ENCODE measurements at places on chromosomes 5 and 9.

DNA sequence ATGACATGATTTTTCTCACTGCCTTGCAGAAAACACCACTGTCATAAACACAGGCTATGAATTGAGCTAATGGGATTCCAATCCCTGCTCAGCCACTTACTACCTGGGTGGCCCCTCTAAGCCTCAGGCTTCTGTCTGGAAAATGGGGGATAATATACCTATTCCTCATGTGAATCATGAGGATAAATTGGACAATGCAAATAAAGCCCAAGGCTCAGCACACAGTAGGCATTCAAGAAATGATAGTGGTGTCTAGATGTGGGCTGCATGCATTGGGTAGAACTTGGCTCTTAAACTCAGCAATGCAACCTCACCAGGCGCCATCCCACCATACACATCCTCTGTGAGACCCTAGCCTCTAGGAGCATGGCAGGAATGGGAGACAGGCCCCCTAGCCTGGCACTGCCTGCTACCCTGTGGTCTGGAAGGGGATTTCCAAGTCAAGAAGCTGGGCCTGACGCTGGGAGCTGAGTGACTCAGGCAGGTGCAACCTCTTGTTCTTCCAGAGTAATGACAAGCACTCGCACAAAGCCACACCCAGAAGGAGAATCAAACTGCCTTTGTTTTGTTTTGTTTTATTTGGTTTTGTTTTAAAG is 2.3 kb upstream of the TNIP1 start:
- peak; percentile 35 for DNase-seq

- no peak for DNase-seq
Observed at GRCh38 chr9:94895668-94896067, 169.2 kb downstream of the AOPEP start.

DNA sequence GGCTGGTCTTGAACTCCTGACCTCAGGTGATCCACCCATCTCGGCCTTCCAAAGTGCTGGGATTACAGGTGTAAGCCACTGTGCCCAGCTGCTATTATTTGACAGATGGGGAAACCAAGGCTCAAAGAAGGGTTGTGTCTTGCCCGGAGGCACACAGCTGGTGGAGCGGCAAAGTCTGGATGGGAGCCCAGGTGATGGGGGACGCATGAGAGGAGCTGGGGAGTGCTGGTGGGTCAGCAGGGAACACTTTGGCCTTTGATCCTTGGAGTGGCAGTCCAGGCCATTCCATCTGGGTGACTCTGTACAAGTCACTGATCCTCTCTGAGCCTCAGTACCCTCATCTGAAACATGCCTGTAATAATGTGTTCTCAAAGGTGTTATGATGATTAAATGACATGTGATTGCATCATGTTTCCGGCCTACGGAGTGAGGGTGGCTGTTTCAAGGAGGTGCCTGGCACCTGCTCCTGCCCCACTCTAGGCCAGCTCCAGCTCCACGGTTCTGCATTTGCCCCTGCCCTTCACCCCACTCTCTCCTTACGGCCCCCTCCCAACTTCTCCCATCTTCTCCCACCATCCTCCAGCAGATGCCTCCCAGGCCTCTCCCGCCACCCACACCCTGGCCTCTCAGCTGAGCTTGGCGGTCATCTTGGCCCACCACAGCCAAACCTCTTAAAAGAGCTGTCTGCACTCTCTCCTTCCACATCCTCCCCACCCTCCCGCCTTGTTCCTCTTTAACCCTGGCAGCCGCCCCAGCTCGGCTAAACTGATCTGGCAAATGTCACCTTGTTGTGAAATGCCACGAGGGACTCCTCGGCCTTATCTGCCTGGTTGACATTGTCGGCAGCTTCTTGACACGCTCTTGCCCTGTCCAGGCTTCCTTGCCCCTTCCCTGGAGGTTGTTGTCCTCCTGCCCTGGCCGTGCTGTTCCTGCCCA is 5.5 kb upstream of the DBN1 start:
- DNase-seq = no peak

GRCh38 chr9:36306471-36307306 is 48.4 kb upstream of the GNE start:
- no peak for DNase-seq

DNA sequence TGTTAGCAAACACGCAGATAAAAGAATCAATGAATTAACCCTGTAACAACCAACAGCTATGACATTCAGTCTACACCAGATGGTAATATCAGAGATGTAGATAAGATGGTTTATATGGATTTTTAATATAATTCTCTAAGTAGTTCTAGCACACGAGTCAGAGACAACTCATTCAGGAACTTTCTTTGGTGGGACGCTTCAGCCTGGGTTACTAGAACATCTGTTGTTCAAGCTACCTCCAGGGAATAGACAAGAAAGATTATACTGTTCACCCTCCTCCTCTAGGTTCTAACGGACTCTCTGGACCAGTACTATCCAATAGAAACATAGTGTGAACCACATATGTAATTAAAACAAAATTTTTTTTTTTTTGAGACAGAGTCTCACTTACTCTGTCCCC is 73.8 kb downstream of the RAPGEF1 start:
- DNase-seq = no peak

GRCh38 chr5:172380987-172381643 is 73.2 kb downstream of the SH3PXD2B start:
- no peak for DNase-seq

DNA sequence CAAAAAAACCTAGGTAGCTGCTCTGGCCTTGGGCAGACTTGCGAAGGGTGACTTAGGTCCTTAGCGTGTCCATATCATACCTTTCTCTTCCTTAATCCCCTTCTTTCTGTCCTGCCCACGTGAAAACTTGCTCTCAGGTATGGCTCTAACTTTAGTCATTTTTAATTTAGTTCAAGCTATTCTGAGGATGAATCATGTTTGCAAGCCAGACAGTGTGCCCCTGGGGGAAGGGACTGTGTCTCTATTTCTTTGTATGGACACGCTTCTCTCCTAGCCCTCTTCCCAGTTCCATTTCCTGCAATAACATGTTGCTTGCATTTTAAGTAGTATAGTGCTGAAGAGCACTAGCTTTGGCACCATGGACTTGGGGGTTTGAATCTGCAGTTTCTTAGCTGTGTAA is 120.6 kb downstream of the PTTG1 start:
- DNase-seq = no peak

DNA sequence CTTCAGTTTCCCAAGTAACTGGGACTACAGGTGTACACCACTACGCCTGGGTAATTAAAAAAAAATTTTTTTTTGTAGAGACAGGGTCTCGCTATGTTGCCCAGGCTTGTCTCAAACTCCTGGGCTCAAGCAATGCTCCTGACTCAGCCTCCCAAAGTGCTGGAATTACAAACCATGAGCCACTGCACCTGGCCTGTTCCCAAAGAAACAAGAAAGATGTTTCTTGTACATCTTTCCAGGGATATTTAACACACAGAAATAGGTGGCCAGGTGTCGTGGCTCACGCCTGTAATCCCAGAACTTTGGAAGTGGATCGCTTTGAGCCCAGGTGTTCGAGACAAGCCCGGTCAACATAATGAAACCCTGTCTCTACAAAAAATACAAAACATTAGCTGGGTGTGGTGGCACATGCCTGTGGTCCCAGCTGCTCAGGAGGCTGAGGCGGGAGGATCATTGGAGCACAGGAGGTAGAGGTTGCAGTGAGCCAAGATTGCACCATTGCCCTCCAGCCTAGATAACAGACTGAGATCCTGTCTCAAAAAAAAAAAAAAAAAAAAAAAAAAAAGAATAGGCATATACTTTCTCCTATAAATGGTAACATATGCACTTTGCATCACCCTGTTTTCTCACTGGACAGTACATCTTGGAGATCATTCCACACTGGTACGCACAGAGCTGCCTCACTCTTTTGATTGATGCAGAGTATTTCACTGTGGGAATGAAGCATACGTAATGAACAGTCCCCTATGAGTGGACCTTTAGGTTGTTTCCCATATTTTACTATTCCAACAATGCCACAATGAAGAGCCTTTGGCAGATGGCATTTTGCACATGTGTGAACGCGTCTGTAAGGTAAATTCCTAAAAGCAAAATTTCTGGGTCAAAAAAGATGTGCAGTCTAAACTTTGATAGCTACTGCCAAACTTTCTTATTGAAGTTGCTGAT is 2.0 kb upstream of the GRHPR start:
- DNase-seq = no peak

GRCh38 chr5:7541898-7542297 is 146.0 kb downstream of the ADCY2 start:
- no peak for DNase-seq

GRCh38 chr5:18393565-18394442 is 759.5 kb downstream of the TAF11L14 start:
- DNase-seq = no peak

- no peak for DNase-seq
Observed at GRCh38 chr5:105751908-105752307, 1918.8 kb downstream of the EFNA5 start.

GRCh38 chr5:8686707-8687106 is 817.8 kb downstream of the MTRR start:
- no peak for DNase-seq

GRCh38 chr5:171388816-171389168 is 1.1 kb downstream of the NPM1 start:
- DNase-seq = no peak

DNA sequence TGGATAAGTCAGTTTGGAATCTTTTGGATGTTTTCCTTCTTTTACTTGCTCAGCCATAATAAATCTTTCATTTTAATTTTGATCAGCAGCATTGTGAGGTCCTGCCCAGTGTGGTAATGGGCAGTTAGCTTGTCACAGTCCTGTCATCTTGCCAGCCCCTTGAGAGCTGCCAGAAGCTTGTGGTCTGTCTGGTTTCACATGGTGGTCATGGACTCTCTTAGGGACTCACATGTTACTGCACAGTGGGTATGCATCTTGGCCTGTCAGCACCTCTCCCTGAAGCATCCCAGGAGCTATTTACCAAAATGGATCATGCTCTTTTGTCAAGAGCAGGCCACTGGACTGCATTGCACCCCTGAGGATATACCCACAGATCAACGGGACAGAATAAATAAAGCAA is 60.3 kb downstream of the DAPK1 start:
- no peak for DNase-seq

GRCh38 chr5:24163091-24163490 is 481.7 kb downstream of the CDH10 start:
- DNase-seq = no peak

- no peak for DNase-seq
Observed at GRCh38 chr5:90488791-90489190, 14.1 kb downstream of the POLR3G start.

GRCh38 chr5:115558388-115558956 is 13.9 kb upstream of the FEM1C start:
- DNase-seq = no peak

GRCh38 chr9:126088336-126088735 is 238.3 kb upstream of the MVB12B start:
- no peak for DNase-seq

DNA sequence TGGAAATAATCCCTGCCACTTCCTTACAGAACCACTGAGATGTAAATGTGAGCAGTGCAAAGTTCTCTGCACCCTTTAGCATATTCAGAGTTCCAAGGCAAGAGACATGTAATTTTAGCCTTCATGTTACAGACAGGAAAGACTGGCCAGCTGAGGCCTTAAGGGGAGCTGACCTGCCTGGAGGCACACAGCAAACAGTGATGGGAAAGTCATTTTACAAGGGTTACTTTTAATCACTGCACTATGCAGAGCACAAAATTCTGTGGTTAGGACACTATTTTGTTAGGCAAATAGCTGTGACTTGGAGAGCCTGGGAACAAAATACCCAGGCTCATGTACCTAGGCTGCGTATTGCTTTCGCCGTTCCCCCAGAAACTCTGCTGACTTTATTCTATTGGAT is 30.2 kb upstream of the TNIP1 start:
- DNase-seq = no peak

- no peak for DNase-seq
Observed at GRCh38 chr5:85671223-85671970, 946.3 kb upstream of the COX7C start.

DNA sequence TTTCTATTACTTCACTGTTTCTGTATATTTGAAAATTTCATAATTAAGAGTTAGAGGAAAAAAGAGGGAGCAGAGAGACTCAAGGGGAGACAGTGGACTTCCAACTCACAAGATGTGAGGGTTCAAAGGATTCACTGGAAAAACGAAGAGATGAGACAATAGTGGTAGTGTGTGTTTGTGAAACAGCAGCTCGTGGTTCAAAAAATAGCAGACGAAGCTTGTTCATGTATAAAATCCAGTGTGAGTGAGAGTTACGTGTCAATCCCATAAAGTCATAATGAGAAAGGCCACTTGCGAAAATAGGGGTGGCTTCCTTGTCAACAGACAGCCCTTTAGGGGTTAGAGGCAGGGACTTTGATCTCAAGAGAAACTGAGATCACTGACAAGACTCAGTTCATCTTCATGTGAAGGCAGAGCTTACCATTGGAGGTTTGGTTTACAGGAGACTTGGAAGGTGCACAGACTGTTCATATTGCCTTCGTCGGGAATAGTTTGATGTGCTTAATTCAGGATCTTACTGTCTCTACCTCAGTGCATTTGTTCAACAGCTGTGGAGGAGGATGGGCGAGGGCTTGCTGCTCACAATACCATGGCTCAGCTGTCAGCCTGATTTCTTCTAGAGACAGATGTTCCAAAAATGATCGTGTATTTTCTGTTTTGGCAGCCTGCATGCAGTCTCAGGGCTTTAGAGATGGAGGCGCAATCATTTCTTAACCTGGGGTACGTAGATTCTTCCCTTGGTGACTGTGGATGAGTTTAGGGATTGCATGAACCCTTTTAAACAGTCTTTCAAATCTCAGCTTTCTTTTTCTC is 105.7 kb upstream of the KLF9 start:
- no peak for DNase-seq

- DNase-seq = no peak
Observed at GRCh38 chr9:92713528-92713927, 43.6 kb upstream of the IPPK start.

DNA sequence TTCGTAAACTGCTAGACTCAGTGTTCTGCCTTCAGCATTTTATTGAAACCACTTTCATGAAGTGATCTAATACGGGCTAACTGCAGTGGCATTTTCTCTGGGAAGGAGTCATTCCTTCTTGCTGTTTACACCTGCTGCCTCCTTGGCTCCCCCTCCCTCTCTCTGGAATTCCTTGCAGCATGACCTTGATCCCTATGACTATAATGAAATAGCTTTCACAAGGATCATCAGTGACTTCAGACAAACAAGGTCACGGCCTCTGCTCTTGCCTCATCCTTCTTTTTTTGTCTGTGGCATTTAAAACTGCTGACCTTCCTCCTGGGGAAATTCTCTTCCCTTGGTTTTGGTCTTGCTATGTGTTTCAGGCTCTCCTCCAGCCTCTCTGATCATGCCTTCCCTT is 90.2 kb downstream of the ZNF462 start:
- no peak for DNase-seq

DNA sequence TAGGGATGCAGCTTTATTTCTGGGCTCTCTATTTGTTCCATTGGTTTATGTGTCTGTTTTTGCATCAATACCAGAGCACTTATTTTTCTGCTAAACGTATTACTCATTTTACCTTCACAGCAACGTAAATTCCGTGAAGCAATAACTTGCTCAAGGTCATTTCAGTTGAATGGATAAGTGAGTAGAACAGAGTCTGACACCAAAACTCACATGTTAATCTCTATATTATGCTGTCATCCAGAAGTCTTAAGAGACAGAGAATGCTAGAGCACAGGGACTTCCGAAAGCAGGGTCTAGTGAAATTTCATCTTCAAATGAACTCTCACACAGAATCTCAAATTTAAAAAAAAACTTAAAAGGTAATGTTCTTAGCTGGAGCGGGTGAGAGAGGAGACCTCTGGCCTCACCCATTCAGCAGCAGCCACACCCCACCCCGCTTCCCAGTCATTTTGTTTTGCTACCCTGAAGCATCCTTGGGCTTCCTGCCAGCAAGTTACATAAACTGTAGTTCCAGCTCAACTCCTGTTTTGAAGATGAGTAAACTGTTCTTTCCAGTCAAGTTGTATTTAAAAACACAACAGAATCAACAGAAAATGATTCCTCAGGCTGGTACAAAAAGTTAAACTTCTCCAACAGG is 69.3 kb downstream of the TRIM36 start:
- DNase-seq = no peak

Measured in central memory CD8-positive, alpha-beta T cell (primary cell).